ENCODE measurements at places on chromosomes 4 and X. TPM values are rescaled to one million over a fixed set of nuclear protein-coding genes. Genes with fewer than 3 reads are reported as not detected.

DNA sequence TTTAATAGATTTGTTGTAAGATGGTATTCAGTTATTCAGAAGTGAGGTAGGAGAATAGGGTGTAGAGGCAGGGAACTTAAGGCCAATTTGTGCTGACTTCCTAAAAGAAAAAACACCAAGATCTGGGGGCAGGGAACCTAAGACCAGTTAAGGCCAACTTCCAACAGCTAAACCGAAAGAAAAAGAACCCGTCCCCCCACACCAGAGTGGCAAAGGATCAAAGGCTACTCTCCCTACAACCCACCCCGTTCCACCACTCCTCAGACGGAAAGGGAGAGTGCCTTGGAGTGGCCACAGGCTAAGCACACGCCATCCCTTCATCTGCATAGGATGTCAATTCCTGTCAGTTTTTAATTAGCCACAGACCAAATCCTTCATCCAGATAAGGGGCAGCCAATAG is 3.7 kb upstream of the ZNF718 start:
- DNase-seq, result no peak

GRCh38 chr4:156575430-156576073 is 396.0 kb downstream of the PDGFC start:
- no peak for DNase-seq

DNA sequence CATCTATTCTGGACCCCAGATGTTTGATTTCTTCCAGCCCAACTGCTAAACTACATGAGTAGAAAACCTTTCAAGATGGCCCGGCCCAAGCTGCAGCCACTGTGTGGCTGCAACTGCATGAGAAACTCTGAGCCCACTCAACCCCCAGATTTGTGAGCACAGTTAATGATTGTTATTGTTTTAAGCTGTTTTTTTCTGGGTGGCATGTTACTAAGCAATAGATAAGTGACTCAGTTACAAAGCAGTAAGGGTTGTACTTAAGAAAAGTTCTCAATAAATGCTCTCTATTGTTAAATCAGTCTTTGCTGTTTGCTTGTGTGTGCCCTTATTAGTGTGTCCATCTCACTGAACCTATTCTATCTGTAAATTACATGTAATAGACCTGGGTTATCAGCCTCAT is 51.8 kb downstream of the GC start:
- no peak for DNase-seq

DNA sequence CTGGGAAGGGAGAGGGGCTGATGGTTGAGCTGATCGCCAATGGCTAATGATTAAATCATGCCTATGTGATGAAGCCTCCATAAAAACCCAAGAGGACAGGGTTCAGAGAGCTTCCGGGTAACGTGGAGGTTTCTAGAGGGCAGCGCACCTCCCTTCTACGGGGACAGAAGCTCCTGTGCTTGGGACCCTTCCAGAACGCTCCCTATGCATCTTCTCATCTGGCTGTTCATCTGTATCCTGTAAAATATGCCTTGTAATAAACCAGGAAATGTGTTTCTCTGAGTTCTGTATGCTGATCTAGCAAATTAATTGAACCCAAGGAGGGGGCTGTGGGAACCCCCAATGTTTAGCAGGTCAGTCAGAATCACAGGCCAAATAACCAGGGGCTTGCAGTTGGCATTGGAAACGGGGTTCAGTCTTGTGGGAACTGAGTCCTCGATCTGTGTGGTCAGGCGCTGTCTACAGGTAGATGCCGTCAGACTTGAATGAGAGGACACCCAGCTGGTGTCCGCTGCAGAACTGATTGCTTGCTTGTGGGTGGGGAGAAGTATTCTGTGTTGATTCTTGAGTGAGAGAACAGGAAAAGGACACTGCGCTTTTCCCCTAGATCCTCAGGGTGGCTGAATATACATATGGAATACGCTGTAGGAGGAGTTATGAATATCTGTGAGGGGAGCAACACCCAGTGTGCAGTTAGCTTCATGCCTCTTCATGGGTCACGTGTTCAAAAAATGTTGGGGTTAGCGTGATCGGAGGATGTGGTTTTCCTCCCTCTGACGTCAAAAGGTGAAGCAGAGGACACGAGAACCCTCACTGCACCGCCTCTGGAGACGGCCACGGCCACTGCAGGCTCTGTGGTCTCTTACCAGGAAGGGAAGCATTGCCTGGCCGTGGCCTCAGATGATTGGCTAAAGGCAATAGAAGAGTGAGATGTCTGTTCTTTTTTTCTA is 29.2 kb downstream of the HTT-AS start:
- peak; percentile 79 for DNase-seq

GRCh38 chr4:43276321-43276720 is 383.8 kb downstream of the GRXCR1 start:
- no peak for DNase-seq

MAGEA11 gene
- not detected for total RNA-seq

PCSK1N gene
- total RNA-seq, result 0.68 TPM

FREM3 gene
- total RNA-seq, result not detected

PRDM8 gene
- 9.5 TPM for total RNA-seq

TFDP3 gene
- not detected for total RNA-seq

Measured in activated naive CD8-positive, alpha-beta T cell treated with anti-CD3 and anti-CD28 coated beads, Interleukin-2, amount 10 ng/mL, durations not matched to agents 7 days and 5 days (primary cell).